ENCODE measurements at places on chromosomes 7 and 10.

DNA sequence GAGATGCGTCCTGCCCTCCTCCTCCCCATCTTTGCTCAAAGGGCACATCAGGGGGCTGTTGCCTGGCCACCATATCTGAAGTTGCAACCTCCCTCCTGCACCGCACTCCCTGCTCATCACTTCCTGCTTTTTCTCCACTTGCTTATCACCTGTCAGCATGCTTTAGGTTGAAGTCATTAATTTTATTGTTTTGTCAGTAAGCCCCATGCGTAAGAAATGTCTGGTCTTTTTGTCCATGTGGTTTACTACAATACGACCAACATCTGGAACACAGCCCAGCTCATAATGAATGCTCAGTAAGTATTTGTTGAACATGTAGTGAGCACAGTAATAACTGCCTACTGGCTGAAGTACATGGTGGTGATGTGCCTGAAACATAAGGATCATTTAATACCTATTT, 71.6 kb upstream of the GJD4 start:
- DNase-seq, result no peak

DNA sequence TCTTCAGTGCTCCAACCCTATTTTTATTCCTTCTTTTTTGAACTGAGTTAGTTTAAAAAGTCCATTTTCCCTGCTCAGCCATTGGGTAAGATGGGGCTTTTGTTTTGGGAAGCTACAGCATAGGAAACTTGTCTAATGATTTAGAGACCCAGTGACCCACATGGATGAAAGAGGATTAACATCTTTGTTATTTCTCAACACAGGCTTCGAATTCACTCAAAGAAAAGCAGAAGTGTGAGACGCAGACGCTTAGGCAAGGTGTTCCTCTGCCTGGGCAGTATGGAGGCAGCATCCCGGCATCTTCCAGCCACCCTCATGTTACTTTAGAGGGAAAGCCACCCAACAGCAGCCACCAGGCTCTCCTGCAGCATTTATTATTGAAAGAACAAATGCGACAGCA, 152.0 kb downstream of the HDAC9 start:
- no peak for DNase-seq

DNA sequence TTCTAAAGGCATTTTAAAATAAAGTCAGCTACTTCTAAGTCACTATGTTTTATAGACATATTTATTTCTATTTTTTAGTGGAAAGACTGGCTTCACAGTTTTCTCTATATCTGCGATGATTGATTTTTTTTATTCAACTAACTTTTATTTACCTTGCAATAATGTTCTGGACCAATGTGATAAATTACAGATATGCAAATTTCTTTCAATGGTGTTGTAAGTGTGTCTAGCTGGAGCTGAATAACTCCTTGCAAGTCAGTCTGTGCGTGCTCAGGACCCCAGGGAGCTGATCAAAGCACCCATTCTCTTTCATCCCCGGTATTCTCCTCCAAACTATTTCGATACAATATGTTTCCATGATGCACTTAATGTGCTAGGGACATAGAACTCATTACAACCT, 9.7 kb downstream of the PTF1A start:
- no peak for DNase-seq

GRCh38 chr7:3880228-3880987, 579.4 kb downstream of the SDK1 start:
- DNase-seq, result no peak

DNA sequence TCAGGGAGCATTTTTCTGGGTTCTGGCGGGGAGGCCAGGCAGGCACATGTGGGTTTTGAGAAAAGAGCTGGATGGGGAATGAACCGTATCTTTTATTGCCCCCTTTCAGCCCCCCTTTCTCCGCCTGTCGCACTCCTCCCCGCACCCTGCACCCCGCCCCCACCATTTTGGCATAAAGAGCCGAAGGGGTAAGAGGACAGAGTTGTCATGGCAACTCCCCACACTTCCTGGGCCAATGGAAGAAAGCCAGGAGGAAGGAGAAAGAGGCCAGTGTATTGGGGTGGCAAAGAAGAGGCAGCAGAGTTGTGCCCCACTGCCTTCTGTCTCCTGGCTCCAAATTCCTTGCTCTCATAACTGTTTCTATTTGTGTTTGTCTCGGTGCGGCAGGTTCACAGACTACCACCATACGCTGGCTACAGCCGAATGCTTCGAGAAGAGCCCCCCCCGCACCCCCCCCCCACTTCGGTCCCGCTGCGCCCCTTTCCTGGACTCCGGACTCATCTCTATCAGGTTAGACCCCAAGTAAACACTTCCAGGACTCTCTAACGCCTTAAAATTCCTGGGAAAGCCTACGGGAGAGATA, 3.4 kb downstream of the KCNIP2 start:
- DNase-seq, result peak; percentile 48

DNA sequence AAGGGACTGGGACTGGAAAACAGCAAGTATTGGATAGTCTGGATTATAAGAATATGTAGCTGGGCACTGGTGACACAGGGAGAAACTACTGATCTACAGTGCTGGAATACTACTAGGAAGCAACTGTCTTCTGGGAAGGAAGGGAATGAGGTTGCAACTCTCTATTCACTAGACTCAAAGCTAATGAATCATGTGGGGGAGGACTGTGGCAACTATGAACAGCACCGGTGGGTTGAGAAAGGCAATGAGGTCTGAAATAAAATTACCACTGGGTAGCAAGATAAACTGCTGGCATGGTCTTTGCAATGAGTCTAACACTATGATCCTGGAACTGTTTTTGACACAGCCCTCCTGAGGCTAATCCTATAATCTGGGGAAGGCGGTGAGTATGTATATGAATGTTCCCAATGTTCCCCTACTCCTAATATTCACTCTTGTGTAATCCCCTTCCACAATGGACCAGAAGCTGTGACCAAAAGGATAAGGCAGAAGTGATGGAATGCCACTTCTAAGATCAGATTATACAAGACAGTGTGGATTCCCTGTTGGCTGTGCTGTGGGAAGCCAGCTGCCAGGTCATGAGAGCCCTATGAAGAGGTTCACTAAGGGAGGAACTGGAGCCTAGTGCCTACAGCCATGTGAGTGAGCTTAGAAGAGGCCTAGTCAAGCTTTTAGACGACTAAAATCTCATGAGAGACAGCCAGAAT, 101.3 kb upstream of the DNAJB12 start:
- DNase-seq, result no peak

- DNase-seq, result no peak
Measured at GRCh38 chr7:5397736-5398135, 25.9 kb downstream of the TNRC18 start.

DNA sequence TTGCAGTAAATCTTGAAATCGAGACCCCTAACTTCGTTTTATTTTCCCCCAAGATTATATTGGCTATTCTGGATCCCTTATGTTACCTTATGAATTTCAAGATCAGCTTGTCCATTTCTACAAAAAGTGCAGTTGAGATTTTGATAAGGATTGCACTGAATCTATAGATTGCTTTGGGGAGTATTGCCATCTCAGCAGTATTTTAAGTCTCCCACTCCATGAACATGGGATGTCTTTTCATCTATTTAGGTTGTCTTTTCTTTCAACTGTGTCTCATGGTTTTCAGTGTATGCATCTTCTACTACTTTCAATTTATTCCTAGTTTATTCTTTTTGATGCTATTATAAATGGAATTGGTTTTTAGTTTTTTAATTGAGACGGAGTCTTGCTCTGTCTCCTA, 89.6 kb downstream of the EZH2 start:
- DNase-seq, result no peak

GRCh38 chr10:63415640-63416244, 50.0 kb downstream of the JMJD1C start:
- no peak for DNase-seq

DNA sequence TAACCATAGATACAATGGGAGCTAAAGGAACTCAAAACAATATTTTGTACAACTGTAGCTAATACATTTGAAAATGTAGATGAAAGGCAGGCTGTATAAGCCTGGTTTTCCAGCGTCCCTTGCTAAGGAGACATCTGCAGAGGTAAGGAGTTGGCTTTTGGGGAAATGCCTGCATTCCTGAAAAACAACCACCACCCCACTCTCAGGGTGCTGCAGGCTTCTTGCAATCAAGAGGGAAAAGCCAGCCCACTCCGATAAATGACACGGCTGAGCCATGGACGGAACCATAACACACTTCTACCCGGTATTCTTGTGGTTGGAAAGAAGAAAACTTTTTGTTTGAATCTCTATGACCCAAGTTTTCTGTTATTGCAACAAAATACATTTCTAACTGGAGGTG, 200.3 kb downstream of the TEX36 start:
- DNase-seq, result no peak

DNA sequence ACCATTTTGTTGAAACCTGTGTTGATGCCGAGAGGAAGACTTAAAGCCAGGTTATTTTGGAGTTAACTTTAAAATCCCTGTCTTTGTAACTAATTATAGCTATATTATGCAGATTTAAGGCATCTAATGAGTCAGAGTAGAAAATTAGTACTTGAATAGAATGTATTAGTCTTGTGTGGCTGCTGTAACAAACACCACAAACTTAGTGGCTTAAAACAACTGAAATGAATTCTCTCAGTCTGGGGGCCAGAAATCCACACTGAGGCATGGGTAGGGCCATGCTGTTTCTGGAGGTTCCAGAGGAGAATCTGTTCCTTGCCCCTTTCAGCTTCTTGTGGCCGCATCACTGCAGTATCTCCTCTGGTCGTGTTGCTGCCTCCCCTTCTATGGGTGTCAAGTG, 8.5 kb upstream of the KLF6 start:
- DNase-seq, result no peak

DNA sequence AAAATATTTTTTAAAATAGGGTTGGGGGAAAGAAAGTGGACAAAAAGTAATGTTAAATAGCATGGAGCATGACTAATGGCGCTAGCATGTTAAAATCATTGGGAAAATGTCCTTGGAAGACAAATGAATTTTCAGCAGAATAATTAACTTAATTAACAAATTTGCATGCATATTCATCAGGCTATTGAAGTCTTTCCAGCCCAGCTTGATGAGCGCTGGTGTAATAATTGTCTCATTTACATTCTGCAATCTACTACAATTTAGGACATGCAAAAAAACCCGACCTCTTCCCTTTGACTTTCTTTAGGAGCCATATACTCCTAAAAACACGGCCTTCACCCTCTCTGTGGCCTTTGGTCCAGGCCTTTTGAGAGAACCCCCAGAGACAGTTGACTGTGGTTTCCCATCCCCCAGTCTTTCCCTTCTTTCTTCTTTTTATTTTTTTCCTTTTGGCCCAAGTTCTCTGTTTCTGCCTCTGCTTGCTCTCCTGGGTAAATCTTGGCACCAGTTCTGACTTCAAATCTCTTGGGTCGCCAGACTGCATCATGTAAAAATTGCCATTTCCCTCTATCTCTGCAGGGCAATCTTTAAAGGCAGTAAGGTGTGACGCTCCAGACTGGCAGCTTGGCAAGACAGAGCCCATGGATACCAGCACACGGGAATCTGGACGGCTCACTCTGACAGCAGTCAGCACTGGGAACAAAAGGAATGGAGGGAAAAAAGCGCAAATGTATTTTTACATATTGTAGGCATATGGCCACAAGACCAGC, 105.5 kb downstream of the NEUROD6 start:
- DNase-seq, result no peak

DNA sequence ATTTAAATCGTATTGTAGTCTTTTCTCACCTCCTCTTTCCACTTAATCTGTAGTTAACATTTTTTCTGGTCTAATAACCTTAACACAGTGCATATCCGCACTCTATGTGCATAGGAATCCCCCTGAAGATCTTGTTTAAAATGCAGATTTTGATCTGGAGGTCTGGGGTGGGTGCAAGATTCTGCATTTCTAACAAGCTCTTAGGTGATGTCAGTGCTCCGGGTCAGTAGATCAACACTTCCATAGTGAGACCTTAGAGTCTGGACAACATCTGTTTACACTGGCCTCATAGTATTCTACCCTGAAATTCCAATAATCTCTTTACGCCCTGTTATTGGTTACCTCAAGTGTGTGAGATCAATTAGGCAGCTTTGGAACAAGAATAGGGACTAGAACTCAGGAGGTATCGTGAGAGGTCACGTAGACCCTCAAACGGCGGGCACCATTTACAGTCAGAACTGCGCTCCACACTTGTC, 434 bp upstream of the PLEKHA8 start:
- DNase-seq, result no peak

- DNase-seq, result no peak
Measured at GRCh38 chr7:139783647-139784385, 6.0 kb upstream of the HIPK2 start.

- DNase-seq, result no peak
Measured at GRCh38 chr10:109915566-109915965, 7.7 kb downstream of the XPNPEP1 start.

DNA sequence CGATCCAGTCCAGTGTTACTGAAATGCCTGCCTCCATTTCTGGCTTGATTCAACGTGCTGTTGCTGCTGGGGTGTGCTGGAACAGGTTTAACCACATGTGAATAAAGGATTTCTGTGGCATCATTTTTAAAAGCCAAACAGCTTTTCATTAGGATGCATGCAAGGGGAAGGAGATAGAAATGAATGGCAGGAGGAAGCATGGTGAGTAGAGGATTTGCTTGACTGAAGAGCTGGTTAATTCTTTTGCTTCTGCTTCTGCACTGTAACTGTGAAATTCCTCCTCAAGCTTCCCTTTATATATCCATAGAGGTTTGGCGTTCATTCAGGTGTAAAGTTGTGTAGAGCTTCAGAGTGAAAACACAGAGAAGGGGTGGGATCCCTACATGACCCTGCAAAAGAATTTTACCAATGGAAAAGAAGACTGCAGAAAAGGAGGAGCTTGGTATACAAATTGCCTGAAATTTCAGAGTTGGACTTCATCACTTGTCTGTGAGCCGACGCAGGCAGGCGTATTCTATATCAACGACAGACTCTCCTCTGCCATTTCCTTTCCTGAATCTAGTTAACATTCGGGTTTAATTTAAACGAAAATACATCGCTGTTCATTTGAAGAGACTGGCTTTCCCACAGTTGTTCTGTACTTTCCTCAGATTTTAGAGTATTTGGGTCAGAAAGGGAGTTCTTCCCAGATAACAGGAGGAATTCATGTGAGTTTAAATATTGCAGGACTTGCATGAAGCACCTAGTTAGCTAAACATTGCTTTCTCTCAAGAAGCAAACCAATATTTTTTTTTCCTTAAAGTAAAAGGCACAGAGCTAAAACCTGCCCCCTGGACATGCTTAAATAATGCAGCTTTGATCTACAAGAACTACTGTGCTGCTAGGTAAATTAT, at the start of gene SOSTDC1:
TSS of gene SOSTDC1 (minus strand) at position 270 of the 893 bp plus-strand sequence. CDS start at position 200, 70 bp downstream.
- no peak for DNase-seq

GRCh38 chr10:60125895-60126294, 219.5 kb upstream of the CCDC6 start:
- no peak for DNase-seq

- DNase-seq, result no peak
Measured at GRCh38 chr10:75444781-75445386, 13.5 kb downstream of the LRMDA start.

- no peak for DNase-seq
Measured at GRCh38 chr7:14960721-14961120, 58.2 kb upstream of the DGKB start.

- DNase-seq, result no peak
Measured at GRCh38 chr10:104322416-104322782, 15.9 kb downstream of the ITPRIP start.

Data from anterior cingulate cortex (tissue), 58 donors.